ENCODE measurements at places on chromosomes 12 and 14. TPM values are rescaled to one million over a fixed set of nuclear protein-coding genes. Genes with fewer than 3 reads are reported as not detected.

- H3K27me3 ChIP-seq = peaks cover 14% of the 10 kb centered on the region
- H3K36me3 ChIP-seq = peaks cover 5% of the 10 kb centered on the region
- H3K4me3 ChIP-seq = peak overlapping the region; percentile 99
- peaks cover 24% of the 10 kb centered on the region for H3K4me1 ChIP-seq
- H3K27ac ChIP-seq = peak overlapping the region; percentile 93
- DNase-seq = no peak
Observed at GRCh38 chr12:49323524-49324097, 556 bp downstream of the TROAP start.

GRCh38 chr12:66903782-66904396 is 225.0 kb upstream of the GRIP1 start:
- no peaks in the 10 kb centered on the region for H3K36me3 ChIP-seq
- peaks cover 3% of the 10 kb centered on the region for H3K4me1 ChIP-seq
- no peak overlapping the region for H3K27ac ChIP-seq
- H3K4me3 ChIP-seq = no peak overlapping the region
- DNase-seq = no peak

GRCh38 chr12:69880571-69880970 is 55.5 kb downstream of the MYRFL start:
- DNase-seq = no peak
- H3K27ac ChIP-seq = no peak overlapping the region
- peaks cover 5% of the 10 kb centered on the region for H3K27me3 ChIP-seq

The ZBTB42 gene
- total RNA-seq = 2.7 TPM

The FOXN4 gene
- 1.3 TPM for total RNA-seq

Data from neural crest cell (in vitro differentiated cells).